ENCODE measurements at places on chromosomes 7 and 10.

DNA sequence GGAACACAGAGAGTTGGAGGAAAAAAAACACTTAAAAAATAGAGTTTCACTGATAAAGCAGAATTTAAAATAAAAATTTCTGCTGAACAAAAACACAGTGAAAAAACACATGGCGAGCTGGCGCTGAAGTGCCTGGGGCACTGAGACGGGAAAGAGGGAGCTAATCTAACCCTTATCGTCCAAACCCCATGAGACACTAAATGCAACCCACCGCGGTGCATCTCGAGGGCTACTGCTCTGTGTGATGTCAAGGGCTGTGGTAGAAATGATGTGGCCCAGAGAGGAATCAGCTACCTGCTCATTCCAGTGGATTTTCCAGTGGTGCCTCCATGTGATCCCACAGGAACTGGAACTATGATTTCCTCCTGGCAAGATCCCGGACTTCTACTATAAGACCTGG is 499.3 kb downstream of the SUGCT start:
- no peak for DNase-seq

DNA sequence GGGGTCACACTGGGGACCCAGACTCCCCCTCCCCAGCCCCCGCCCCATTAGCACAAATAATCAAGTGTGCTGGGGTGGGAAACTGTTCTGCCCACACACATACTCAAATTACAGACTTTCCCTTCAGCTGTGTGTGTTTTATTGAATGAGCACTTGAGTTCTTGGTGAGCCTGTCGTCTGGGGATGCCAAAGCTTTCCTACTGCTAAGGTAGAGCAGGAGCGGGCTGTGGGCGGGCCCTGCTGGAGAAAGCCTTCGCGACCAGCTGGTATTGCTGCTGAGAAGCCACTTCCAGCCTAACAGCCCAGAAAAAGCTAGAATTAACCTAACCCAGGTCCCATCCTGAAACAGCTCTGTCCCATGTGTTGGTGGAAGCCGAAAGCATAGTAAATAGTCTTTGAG is 87.0 kb upstream of the KMT2E start:
- DNase-seq, result no peak

DNA sequence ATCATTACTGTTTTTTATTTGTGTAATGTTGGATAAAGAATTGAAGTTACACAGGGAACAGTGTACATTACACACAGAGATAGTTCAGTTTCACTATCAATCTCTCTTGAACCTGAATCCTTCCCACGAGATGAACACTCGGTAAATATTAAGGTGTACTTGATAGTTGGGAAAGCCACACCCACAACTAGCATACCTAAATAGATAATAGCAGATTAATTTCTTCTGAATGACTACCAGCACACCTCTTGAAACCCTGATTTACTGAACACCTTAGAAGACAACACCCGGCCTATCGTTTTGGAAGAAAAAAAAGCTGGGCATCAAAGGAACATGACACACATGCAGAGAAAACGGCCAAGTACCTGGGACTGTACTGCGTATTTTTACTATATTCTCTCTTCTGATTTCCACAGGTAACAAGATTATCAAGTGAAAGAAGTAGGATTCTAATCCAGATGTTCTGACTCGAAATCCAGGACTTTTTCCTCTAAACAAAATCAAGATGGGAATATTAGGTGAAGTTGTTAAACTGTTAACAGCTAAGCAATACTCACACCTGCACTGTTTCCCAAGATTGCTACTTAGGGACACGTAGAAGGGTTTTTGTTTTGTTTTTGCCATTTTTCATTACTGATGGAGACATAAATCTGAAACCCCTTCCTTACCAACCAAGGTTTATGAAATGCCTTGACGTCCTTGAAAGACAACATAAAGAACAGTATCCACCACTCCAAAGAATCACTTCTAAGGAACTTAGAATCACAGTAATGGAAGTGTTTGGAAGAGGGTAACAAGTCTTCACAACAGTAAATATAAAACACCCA is 1.0 kb downstream of the CCDC186 start:
- no peak for DNase-seq

DNA sequence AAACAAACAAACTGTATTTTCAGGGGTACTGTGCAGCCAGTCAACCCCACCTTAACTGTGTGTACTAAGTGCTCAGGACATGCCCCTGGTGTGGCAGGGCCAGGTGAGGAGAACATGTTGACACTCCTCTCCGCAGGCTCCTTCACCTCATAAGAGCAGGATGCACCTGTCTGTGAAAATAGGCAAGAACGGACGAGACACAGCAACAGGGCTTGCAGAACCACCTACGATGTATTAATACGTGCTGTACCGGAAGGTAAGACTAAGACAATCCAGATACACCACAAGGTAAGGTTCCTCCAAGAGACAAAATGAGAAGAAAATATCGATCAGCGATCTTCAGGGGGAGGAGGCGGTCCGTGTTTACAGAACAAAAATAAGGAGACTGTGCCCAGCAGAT is 65.8 kb upstream of the CAMK2B start:
- DNase-seq, result no peak

All from cardiac muscle cell (in vitro differentiated cells and primary cell).